ENCODE measurements at places on chromosomes 12 and 14.

- no peak for DNase-seq
Measured at GRCh38 chr14:79294499-79294898, 916.8 kb downstream of the DIO2 start.

DNA sequence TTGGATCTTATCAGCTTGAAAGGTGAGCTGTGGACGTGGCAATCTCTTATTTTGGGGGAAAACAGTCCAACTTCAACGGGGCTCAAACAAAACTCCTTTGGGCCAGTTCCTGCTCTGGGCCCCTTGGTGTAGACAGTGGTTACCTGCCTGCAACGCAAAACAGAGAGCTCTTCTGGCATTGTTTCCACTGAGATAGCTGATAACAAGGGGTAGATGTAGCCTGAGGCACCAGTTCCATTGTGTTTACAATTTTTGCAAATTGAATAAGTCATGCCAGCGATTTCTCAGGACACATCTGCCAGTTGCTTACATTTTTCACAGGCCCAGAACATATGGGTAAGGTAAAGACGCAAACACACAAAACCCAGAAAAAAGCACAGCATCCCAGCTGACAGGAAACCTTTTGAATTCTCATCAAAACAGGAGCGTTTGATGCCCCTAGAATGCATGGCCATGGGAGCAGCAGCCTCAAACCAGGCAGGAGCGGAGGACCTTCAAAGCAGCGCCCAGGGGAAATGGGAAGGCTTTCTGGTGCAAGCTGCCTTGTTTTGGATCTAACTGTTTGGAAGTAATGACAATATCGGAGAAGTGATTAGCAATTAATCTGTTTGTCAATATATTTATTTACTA is 259.7 kb downstream of the AACS start:
- DNase-seq: no peak

- DNase-seq: no peak
Measured at GRCh38 chr12:50190859-50191258, 23.7 kb upstream of the CERS5 start.

DNA sequence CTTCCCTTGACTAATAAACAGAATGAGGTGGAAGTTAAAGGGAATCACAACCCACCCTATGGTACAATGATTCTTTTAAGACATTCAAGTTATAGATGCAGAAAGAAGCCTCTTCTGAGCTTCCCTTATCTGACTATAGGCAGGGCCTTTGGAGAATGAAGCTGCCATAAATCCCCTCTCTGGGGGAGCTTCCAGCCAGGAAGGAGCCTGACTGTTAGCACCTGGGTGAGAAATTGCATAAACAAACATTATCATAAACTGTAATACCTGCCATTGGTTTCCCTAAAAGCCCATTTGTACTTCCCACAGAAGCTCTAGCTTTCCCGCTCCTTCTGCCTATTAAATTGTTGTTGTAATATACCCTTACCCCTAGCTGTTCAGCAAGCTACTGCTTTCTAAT is 81.3 kb upstream of the RESF1 start:
- no peak for DNase-seq

DNA sequence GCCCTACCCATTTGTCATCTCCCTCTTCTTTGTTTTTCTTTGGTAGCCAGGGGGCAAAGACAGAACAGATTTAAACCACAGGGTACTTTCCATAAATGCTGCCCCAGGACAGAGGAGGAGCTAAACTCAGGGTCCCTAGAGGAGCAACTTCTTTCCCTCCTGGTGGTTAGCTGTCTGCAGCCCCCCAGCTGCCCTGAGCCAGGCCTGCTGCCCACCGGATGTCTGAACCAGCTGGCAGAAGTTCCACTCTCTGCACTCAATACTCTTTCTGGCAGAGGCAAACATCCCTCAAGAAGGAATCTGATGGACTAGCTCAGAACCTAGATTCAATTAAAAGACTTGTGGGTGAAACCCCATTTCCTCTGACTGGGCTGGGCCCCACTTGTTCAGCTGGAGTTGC is 10.7 kb downstream of the VDR start:
- DNase-seq: no peak

GRCh38 chr12:12202747-12203146 is 64.1 kb downstream of the LRP6 start:
- DNase-seq: no peak

GRCh38 chr12:109586385-109587296 is 13.0 kb downstream of the MVK start:
- no peak for DNase-seq

GRCh38 chr12:62006076-62006732 is 254.0 kb upstream of the USP15 start:
- no peak for DNase-seq

GRCh38 chr12:12719496-12719895 is 2.3 kb downstream of the CDKN1B start:
- DNase-seq: no peak

GRCh38 chr14:74660167-74660566 is 48.1 kb upstream of the LTBP2 start:
- DNase-seq: no peak

- no peak for DNase-seq
Measured at GRCh38 chr14:74083784-74084276, 423 bp downstream of the ALDH6A1 start.

DNA sequence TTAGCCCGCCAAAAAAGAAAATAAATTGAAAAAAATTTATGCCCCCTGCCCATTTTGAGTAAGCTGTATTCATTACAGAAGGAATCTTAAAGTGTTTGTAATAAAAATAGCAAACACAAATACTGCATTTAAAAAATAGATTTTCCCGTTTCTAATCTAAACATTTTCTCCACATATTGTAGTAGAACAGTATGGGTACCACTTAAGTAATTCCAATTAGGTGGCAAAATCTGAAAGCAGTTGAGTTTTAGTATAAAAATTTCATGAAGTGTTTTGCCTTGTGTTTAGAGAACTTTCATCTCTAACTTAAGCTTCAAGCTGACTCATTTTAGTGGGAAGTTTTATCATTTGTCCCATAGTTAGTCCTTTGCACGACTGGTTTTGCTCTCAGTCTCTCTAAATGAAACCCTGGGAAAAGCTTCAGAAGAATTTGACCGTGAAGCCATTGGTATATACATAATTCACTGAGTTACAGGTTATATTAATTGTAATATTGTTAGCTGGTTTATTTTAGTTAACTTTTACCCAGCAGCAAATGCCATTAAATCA is 214.6 kb downstream of the ERC1 start:
- DNase-seq: no peak

DNA sequence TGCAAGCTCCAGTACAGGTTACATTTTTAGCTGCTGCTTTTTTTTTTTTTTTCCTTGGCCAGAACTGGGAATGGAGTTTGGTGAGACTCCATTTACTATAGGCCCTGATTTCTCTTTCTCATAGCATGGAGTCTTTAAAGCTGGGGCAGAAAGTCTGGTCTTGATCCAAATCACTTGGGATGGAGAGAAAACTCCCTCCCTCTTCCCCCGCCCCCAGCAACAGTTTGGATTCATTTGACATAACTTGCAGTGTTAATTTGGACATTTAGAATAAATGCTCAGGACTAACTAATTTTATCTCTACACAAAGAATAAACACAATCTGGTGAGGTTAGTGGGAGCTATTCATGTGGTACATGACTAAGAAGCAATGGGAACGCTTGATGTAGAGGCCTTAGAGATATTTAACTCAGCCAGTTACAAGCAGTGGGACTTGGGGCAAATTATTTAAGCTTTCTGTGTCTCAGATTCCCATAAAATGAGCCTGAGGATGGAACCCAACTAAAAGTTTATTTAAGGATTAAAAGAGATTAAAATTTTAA is 107.3 kb upstream of the ARHGAP5 start:
- no peak for DNase-seq

- no peak for DNase-seq
Measured at GRCh38 chr12:54036620-54037359, 3.9 kb downstream of the HOXC5 start.

DNA sequence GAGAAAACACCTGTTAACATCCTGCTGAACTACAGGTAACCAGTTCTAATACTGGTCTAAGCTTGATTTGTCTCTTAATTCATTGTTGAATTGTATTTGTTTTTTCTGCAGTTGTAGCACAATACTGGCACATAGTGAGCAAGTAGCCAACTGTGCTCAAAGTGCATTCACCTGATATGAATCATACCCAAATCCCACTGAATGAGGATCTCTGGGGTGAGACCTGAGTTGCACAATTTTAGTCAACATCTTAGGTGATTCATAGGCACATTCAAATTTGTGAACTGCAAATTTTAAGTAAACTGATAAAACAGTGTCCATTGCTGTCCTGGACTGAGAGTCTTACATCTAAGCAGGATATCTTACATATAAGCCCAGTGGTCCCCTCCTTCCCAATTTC is 12.8 kb downstream of the KCNC2 start:
- no peak for DNase-seq

GRCh38 chr14:64604881-64605280 is 55.1 kb downstream of the PPP1R36 start:
- no peak for DNase-seq

- no peak for DNase-seq
Measured at GRCh38 chr12:110563702-110564470, 19.2 kb downstream of the PPTC7 start.

GRCh38 chr12:112116232-112117060 is 7.9 kb upstream of the NAA25 start:
- DNase-seq: no peak

DNA sequence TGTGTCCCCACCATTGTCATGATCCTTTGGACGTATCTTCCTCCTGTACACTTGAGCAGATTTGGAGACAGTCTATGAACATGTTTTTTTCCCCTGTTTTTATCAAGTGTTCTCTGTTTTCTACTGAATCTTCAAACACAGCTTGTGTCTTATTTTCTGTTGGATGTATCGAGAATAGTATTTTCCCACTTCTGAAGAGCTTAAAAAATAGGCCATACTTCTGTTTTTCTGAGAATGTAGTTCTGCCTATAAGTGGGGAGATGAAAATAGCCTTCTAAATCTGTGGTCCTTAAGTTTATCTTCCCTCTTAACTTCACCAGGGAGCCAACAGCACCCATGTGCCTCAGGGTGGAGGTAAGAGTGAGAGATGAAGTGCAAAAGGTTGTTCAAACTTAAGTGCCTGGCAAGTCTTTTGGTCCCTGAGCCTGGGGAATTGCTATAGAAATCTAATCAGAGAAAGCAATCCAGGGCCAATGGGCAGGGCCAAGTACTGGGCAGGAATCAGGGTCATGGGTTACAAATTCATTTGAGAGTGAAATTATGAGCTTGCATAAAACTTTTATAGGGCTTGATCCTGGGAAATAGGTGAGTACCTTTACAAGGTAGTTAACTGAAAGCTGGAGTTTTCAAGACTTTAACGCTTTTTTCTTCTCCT is 58.9 kb downstream of the ARF6 start:
- no peak for DNase-seq

DNA sequence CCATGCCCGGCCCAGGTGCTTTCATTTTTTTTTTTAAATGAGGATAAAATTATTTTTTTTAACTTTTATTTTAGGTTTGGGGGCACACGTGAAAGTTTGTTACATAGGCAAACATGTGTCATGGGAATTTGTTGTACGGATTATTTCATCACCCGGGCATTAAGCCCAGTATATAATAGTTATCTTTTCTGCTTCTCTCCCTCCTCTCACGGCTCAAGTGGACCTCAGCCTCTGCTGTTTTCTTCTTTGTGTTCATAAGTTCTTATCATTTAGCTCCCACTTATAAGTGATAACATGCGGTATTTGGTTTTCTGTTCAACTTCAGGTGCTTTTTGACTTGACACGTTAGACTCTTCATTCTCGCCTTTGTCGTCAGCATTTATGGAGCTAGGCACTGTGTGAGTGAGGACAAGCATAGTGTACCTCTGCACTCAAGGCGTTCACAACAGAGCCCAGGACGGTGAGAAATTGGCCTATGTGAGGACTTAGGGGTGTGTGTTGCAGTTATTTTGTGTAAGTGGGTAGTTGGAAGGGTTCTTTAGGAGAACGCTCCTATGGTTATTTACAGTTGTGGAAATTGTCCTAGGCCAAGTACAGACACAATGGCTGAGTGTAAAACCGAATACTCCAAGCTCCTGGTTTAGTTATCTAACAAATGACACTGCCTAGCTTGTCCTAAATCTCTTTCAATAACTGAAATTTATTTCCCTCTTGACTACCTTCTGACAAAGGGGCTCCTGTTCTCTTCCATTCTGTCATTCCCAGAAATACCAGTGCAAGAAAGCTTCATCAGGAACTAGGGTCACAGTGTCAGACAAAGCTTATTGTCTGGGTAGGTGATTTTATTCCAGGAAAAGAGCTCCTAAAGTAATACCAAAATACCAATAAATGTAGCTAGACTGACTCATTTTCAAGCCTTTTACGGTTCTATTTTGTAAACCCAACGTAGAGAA is 200.5 kb upstream of the PRICKLE1 start:
- DNase-seq: no peak

DNA sequence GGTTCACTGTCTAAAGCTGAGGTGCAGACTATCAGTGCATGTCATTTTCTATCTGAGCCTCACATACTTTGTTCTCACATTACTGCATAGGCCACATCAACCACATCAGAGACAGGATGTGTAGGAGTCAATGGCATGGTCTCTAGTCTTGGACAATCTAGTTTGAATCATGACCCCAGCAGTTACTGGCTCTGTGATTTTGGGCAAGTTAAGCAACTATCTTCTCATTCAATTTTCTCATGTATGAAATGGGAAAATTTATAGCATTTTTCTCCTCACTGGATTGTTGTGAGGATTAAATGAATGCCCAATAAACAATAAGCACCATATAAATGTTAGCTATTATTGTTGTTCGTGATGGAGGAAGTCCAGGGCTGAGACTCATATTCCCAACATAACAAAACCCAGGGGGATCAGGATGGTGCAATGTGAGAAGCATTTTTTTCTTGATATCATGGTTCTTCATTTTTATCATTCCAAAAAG is 432.6 kb downstream of the LRIG3 start:
- no peak for DNase-seq

DNA sequence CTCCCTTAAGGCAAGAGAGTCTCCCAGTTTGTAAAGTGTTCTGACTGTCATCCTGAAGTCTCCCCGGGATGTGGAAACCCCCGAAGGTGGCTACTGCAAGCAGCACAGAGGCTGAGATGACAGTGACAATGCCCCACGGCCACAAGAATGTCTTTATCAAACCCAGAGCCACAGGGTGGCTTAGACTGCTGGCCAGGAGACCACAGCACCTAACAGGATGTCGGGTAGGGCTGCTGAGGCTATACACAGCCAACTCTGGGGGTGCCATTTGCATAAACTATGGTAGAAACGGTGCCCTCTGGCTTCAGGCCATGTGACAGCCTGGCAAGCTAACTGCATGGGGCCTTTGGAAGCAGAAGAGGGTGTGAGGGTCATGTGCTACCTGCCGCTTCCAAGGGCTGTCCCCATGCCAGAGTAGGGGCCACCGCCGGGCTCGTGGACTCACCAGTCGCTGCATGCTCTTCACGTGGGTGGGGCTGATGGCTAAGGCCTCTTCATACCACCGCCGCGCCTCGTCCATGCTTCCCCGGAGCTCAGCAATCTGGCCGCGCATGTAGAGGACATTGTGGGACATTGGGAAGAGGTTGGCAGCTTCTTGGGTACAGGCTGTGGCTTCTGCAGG is 180.9 kb downstream of the CALM1 start:
- DNase-seq: no peak

- DNase-seq: no peak
Measured at GRCh38 chr12:49622501-49623141, 740 bp upstream of the PRPF40B start.
